ENCODE measurements at places on chromosomes 3 and 15.

- no peak for DNase-seq
These were observed 62.4 kb downstream of the IFT57 start for GRCh38 chr3:108159865-108160264.

DNA sequence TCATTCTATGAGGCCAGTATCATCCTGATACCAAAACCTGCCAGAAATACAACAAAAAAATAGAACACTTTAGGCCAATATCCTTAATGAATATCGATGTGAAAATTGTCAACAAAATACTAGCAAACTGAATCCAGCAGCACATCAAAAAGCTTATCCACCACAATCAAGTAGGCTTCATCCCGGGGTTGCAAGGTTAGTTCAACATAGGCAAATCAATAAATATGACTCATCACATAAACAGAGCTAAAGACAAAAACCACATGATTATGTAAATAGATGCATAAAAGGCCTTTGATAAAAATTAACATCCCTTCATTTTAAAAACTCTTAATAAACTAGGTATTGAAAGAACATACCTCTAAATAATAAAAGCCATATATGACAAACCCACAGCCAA is 403.2 kb upstream of the AZI2 start:
- no peak for DNase-seq

- DNase-seq = no peak
These were observed 2.0 kb upstream of the NR1I2 start for GRCh38 chr3:119779731-119780383.

GRCh38 chr3:9222049-9222448 is 27.4 kb downstream of the SRGAP3 start:
- DNase-seq = no peak

- no peak for DNase-seq
These were observed 165.1 kb upstream of the UBE2E1 start for GRCh38 chr3:23640471-23641146.

DNA sequence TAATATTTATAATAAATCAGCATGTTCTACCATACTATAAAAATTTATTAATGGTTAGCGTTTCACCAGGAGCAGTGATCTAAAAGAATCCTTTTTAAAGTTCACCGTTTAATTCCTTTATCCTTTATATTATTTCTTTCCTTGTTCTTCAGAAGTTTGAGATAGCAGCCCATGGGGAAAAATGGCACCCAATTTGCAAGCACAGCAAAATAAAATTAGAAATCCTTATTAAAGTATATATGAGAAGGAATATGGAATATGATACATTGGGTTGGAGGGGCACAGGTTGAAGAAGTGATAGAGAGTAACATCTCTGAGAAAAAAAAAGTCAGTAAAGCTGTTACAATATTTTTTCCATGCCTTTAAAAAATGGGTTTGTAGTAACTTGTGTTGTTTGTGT is 892.0 kb downstream of the NAALADL2 start:
- DNase-seq = no peak

- no peak for DNase-seq
These were observed 775.8 kb downstream of the ZPLD1 start for GRCh38 chr3:103210583-103210982.

- no peak for DNase-seq
These were observed 111.1 kb upstream of the HACD2 start for GRCh38 chr3:123695731-123696640.

- no peak for DNase-seq
These were observed 135.9 kb downstream of the FEZF2 start for GRCh38 chr3:62237286-62237948.

DNA sequence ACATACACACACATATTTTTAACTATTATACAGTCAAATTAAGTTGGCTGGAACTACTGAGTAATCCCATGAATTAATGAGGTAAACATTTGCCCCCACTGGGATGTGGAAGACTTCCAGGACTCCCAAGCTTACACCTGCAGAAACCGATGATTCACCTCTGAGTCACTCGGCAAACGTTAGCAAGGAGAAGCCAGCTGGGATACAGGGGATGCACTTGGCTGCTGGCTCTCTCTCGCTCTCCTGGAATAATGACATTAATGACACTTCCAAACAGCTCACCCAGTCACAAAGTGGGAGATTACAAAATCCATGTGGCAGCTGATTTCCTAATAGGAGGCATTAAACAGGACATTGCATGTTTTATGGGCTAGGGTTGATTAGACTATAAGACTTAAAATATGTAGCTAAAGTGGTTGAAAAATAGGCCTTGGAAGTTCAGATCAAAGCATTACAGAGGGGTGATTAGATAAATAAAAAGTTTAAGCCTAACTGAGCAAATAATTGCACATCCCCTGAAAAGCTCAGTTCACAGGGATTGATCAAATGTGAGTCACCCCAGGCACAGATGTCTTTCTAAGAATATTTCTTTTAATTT is 500.9 kb downstream of the SOX2 start:
- no peak for DNase-seq

DNA sequence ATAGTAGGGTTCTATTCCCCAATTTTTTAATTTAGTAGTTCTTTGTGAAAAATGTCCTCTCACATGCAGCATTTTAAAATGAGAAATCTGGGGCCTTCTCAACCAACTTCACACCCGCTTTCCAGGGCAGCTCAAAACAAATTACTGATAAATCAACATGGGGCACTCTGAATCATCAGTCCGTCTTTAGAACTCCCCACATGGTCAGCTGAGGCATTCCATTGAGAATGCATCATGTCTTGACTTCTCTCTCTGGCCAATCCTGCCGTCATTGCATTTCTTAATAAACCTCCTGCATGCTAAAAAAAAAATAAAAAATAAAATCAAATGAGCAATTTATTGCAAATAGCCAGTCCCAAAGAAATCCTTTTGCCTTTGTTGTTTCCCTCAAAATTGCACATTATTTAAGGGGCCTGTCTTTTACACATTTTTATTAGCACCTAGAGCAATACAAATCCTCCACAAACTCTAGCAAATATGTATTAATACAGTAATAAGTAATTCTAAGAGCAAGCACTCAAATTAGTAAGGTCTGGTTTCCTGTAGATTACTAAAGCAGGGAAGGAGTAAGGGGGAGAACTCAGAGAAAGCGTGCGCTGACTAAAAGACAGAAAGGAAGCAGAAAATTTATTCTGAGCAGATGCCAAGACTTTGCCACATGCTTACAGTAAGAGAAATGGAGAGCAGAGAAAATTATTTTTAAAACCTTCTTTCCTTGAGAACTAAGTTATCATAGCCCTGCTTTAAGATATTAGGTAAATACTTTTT is 175.7 kb downstream of the TNIK start:
- no peak for DNase-seq

DNA sequence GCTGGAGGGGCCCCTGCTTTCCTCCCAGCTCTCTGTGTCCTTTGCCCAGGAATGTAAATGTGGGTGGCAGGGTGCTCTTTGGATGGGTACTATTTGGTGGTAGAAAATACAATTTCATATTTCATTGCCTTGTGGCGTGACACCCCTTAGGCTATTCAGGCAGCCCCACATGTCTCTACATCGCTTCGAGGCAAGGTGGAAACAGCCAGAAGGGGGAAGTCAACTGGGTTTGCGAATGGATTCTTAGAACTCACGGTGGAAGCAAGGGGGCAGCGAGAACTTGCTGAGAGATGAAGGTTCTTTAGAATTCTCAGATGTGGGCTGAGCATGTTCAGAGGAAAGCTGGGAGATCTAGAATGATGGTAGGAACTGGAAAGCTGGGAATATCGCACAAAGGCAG is 25.3 kb downstream of the PLA2G4D start:
- no peak for DNase-seq

GRCh38 chr3:151866711-151867410 is 6.6 kb upstream of the SUCNR1 start:
- DNase-seq = no peak
